IPS DF 6.9 (cell line): ENCODE measurements at places on chromosomes 5 and 9.

DNA sequence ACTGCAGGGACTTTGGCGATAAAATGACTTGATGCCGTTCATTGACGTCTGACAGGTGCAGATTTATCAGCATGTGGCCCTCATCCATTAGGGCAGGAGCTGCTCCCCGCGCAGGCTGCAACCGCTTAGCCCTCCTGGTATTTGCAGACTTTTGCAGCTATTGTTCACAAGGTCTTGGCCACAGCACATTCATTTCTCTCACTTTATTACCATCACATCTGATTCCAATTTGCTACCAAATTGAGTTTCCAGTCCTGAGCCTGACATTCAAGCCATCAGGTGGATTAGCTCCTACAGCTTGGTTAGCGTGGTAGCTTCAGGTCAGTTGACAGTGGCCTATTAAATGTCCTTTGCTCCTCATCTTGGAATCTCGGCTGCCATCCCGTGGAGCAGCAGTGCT is 299.2 kb downstream of the CD180 start:
- H3K27me3 ChIP-seq: no peaks in the 10 kb centered on the region
- H3K4me1 ChIP-seq: no peaks in the 10 kb centered on the region; the same call in 1 of the 2 replicates
- H3K4me3 ChIP-seq: no peak overlapping the region

GRCh38 chr9:118785456-118785855 is 583.8 kb downstream of the BRINP1 start:
- H3K27me3 ChIP-seq: no peaks in the 10 kb centered on the region
- H3K4me3 ChIP-seq: no peak overlapping the region
- no peaks in the 10 kb centered on the region for H3K4me1 ChIP-seq

DNA sequence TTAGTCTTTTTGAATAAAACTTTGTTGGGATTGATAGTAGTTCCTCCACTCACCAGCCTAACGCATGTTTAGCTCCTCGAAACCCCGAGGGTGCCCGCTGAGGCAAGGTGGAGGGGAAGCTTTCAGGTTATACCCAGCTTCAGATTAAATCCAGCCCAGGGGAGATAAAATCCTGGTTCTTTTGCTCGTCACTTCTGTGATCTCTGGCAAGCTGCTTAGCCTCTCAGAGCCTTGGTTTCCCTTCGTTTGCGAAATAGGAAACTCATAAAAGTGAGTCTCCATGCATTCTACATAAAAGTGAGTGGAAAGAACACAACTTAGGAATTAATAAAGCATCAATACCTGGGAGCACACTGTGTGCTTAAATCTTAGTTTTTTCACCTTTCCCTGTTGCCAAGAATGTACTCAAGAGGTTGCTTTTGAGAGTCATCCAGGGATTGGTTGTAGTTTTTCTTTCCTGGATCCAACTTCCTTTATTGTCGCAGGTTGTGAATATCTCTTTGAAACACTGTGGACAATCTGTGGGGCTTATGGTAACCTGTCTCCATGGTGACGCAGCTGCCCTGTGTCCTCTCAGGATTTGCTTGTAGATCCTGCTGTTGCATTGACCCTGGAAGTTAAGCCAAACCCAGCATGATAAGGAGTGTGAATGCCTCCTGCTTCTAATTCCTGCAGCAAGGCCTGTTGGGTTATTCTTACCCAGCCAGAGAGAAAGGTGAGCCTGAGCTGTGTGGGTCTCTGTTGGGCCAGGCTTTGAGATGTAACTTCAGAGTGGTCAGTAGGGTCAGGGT is 2.0 kb downstream of the GALNT12 start:
- H3K27me3 ChIP-seq: no peaks in the 10 kb centered on the region
- no peak for DNase-seq
- H3K36me3 ChIP-seq: no peaks in the 10 kb centered on the region
- H3K4me3 ChIP-seq: no peak overlapping the region

DNA sequence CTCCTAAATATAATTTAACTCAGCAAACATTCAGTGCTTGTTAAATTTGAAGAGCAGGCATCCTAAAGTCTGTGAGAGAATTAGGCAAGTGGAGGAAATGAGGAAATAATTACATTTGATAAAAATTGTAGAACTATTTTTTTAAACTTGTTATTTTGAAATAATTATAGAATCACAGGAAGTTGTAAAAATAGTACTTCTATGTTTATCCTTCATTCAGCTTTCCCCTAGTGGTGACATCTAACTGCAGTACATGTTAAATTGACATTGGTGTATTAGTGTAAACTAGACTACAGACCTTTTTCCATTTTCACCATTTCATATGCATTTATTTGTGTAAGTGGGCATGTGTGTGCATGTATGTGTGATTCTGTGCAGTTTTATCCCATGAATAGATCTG is 51.6 kb downstream of the F2RL2 start:
- H3K4me1 ChIP-seq: no peaks in the 10 kb centered on the region
- no peak for DNase-seq
- H3K36me3 ChIP-seq: no peaks in the 10 kb centered on the region
- H3K4me3 ChIP-seq: no peak overlapping the region
- no peaks in the 10 kb centered on the region for H3K27me3 ChIP-seq

DNA sequence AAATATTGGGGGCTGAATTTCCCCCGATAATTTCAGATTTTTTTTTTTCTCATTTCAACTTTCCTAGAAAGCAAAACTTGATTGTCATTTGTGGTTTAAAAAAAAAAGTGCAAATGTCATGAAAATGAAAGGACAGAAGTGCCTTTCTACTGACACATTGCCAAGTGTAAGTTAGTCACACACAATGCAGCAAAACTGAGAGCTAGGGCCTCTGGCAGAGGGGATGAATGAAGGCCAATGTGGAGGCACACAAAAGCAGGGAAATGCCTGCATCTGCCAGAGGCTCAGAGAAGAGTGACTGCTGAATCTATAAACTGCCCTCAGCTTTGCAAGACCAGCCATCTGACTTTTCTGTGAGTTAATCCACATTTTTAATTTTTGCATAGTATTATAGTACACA is 6.8 kb upstream of the IFNA5 start:
- H3K27ac ChIP-seq: no peak overlapping the region
- no peak for DNase-seq
- no peaks in the 10 kb centered on the region for H3K36me3 ChIP-seq
- H3K4me3 ChIP-seq: no peak overlapping the region
